ENCODE measurements at places on chromosomes 12 and 14. TPM values are rescaled to one million over a fixed set of nuclear protein-coding genes. Genes with fewer than 3 reads are reported as not detected.
A peak's percentile ranks its signal among the peaks of the same experiment; 100 is the strongest.

The TAS2R7 gene
- total RNA-seq = not detected

The G2E3 gene
- 11.3 TPM for total RNA-seq

The ADSS1 gene
- 102 TPM for total RNA-seq

The CCDC197 gene
- not detected for total RNA-seq

The HNF1A gene
- total RNA-seq = not detected

The DNAH10 gene
- total RNA-seq = 0.29 TPM

The TMEM52B gene
- not detected for total RNA-seq

The DDX24 gene
- 166 TPM for total RNA-seq

The NR4A1 gene
- total RNA-seq = 85.6 TPM

The NDRG2 gene
- 215 TPM for total RNA-seq

The DPPA3 gene
- total RNA-seq = not detected

The SLC17A8 gene
- total RNA-seq = not detected

The RNASE7 gene
- not detected for total RNA-seq

The RD3L gene
- total RNA-seq = 14.9 TPM

The NOVA1 gene
- total RNA-seq = 2.9 TPM

The EMP1 gene
- 304 TPM for total RNA-seq

The DDN gene
- 0.84 TPM for total RNA-seq

The SERPINA3 gene
- total RNA-seq = 284 TPM

The SALL2 gene
- total RNA-seq = 3.3 TPM

DNA sequence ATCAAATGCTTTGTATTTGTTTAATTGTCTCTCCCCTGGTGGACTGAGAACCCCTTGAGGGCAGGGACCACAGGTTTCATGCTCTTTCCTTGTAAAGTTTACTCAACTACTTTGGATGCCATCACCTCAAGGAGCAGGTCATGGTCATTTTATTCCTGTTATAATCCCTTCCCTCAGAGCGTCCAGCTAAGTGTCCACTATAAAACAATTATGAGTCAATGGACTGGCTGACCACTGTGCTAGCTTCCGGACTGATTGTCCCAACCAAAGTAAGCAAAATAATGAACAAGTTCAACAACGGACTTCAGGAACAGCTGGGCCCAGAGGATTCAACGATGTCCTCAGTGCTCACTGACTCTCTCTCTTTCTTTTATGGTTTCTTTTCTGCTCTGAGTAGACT lies 18.2 kb downstream of the AK7 start:
- no peak for DNase-seq

- no peak for DNase-seq
Measured at GRCh38 chr14:56900726-56901125, 90.4 kb upstream of the OTX2 start.

DNA sequence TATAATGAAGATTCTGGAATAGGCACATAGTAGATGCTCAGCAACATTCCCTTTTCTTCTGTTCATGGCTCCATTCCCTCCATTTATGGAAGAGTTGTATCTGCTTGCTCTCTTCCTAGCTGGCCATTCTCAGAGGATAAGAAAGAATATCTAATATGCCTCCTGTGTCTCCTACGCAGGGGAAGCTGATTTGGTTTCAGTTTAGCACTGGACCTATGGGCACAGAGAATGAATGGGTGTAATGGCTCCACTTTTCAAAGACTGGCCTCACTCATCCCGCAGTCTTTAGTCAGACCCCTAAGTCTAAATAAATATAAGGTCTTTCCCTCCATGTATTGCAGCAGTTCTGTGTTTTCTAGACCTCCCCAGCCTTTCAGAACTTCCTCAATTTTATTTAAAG lies 2.0 kb downstream of the PKP2 start:
- DNase-seq = no peak

DNA sequence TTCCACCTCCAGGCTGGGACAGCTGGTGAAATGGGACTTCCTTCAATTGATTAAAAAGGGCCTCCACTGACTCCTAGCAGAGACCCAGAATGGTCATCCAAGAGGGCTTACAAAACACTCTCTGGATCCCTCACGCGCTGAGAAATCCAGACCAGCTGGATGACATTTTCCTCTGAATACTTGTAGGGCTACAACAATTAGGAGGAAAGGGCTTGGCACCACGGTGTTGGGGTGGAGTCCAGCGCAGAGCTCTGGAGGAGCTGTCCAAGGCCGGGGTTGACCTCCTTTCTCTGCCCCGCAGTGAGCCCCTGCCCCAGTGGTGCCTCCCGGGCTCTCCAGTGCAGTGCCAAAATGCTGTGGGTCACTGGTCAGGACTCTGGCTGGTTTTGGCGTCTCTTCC lies 189.0 kb upstream of the CCND2 start:
- DNase-seq = no peak

DNA sequence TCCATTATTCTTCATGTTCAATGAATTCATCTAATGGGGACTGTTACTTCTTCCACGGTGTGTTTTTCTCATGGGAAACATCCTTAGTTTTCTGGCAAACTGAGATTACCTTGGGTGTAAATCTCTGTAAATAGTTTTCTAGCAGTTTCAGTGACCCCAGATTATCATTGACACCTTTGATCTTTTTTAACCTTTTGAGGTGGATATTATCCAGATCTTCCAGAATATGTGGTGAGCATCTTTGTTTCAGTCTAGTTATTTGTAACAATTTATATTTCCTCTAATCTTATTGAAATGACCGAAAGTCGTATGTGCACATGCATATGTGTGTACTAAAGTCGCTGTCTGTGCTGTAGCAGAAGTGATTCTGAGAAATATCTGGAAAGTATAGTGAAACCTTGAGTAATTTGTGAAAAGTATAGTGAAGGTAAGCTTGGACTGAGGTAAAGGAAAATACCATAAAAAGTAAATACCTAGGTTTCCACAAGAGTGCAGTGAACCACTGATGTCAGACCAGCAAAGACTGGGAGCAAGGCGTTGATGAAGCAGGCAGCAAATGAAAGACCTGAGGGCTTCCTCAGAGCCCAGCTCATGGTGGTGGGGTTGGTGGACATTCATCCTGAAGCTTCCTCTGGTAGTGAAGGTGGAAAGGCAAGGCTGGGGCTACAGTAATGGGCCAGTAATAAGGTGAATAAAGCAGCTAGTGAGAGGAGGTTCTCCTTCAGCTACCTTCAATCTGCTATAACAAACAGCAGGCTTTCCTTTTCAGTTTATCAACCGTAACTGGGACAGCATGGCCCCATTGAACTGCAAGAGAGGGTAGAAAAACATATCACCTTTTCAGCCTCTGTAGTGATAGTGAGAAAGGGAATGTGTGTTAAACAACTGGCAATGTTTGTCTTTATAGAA lies 480.2 kb upstream of the FBXO33 start:
- DNase-seq = no peak

- DNase-seq = no peak
Measured at GRCh38 chr12:22463306-22463705, 81.0 kb downstream of the C2CD5 start.

DNA sequence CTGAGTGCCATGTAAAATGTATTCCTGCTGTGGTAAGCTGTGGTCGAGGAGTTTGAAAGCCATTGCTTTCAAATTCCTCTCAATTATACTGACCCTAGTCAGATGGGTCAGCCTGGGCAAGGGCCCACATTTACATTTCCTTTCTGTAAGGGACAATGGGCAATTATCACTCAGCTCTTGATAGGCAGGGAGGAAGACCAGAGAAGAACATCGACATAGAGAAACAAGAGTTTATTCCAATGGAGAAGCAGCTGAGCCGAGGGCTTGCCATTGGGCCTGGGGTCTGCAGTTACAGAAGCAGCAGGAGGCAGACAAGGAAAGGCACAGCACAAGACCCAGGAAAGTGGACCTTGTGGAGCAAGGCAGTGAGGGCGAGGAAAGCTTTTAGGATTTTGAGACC lies 9.7 kb downstream of the NRIP2 start:
- DNase-seq = no peak

GRCh38 chr12:113860950-113861349 lies 105.2 kb downstream of the RBM19 start:
- no peak for DNase-seq

DNA sequence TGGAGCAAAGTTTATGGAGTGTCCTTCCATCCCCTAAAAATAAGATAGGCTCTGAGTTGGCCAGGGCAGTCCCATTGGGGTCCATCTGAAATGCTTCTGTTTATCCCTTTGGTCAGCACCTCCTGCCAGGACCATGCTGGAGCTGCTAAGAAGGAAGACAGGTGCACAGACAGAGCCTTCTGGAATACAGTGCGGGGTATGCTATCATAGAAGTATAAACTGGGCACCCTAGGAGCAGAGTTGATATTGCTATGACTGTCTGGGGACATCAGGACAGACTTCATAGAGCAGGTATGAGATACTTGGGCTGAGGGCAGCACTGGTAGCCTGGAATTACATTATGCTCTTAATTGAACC lies 170.4 kb upstream of the HIF1A start:
- no peak for DNase-seq

GRCh38 chr14:74400919-74401503 lies 25.0 kb downstream of the SYNDIG1L start:
- DNase-seq = no peak

- DNase-seq = no peak
Measured at GRCh38 chr14:64238049-64238448, 56.1 kb downstream of the ESR2 start.

GRCh38 chr12:104340177-104340576 lies 36.6 kb downstream of the EID3 start:
- no peak for DNase-seq

GRCh38 chr12:95694136-95694535 lies 96.4 kb downstream of the NTN4 start:
- DNase-seq = no peak

- no peak for DNase-seq
Measured at GRCh38 chr12:3313066-3313465, 177.9 kb upstream of the PRMT8 start.

DNA sequence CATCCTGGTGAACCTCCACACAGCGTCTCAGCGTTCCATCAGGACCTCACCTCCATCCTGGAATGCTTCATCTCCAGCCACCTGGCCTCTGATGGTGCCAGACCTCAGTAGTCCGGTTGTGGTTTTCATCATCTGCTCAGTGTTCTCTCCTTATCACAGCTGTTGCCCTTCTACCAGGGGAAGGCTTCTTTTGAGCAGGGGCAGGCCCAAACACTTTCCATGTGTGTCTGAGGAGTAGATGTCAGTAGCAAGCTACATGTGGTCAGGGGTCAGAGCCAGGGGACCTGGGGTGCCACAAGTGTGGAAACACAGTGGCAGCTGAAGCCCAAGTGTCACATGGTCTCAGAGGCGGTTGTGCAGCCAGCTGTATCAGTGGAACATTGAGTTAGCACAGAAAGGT lies 30.2 kb upstream of the FGD4 start:
- DNase-seq = no peak

GRCh38 chr14:53953002-53953827 lies 3.4 kb downstream of the BMP4 start:
- DNase-seq = peak; percentile 87

GRCh38 chr12:76220980-76221379 lies 127.2 kb downstream of the BBS10 start:
- no peak for DNase-seq

GRCh38 chr14:74980731-74981461 lies 21.8 kb upstream of the EIF2B2 start:
- DNase-seq = peak; percentile 61

DNA sequence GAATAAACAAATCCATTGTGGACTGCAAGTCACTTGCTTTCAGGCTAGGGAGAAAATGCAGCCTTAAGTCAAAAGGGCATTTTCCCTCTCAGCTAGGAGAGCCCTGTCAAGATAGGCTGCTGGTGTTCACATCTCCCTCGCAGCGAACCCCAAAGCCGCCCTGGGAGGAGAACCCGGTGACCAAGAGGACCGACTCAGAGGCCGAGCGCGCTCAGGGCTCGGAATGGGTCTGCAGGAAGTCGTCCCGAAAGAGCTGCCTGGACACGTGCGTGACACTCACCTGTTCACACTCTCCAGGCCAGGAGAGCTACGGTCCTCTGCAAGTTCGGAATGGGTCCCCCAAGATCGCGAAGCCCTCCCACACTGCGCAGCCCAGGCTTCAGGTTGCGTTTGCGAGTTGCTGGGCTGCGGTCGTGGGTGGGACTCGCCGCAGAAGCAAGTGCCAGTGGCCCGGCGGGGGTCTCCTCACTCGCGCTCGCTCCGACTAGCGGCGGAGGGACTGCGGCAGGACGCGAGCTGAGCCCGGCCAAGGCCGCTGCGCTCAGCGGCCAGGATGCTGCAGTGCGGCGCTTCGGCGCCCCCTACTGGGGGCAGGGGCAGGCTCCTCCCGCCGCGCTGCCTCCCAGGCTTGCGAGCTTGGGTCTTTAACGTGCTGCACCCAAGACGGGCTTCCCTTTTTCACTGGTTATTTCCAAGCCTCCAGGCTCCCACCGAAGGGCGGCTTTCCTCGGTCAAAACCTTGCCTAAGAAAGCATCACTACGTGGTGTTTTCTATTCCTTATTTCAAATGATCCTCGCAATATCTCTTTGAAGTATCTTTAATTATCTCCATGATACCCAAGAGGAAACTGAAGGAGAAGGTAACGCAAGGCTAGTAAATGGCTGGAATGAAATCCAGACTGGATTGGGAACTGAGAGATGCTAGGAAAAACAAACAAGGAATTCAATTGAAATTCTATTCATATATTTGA lies at the start of gene RERG:
Gene RERG (minus strand): TSS at position 503 of the 971 bp plus-strand sequence. CDS start 3,928 bp downstream, outside the sequence.
- DNase-seq = peak; percentile 85

DNA sequence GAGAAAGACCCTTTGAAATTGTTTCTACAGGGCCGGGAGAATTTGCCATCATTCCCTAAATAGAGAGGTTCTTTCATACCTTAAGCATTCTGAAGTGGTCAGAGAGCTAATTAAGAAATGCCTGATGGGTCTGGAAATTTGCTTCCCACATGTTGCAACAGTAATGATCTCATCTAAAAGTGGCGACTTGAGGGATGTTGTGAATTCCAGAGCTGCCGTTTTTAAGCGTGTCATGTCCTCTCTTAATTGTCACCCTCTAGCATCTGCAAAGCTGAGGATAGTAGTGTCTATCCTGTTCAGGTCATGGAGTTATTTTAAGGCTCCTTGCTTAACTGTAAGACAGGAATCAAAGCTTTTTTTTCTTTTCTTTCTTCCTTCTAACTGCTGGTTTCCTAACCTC lies 60.4 kb downstream of the FOS start:
- DNase-seq = no peak

DNA sequence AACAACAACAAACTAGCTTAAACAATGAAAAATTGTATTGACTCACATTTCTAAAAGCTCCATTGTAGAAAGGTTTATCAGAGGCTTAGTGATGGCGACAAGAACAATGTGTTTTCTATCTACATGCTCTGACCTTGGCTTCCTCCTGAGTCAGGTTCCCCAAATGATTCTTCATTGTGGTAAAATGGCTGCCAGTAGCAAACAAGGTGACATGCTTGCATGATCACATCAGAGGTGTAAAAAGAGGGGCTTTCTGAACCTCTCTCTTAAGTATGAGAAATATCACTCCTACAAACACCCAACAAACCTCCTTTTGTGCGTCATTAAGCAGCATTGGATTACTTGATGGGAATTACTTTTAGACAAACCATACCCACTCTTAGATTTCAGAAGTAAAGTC lies 252.4 kb upstream of the SYT1 start:
- DNase-seq = no peak

DNA sequence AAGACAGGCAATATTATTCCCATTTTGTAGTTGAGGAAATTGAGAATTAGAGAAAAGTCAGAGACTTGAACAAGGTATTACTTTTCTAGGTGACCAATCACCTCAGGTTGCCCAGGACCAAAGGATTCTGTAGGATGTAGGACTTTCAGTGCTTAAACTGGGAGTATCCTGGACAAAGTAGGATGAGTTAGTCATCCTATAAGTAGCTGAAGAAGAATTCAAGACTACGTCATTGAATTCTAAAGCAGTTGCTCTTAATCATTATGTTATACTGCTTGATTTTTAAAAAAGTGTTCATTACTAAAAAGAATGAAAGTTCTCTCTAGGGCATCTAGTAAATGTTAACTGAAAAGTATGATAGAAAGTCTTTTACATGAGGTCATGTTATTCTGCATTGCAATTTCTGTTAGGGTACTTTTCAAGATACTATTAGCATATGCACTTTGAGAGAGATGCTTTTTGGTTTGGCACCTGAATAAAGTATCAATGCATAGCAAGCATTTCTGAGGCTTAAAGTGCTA lies 101.7 kb downstream of the RTN1 start:
- DNase-seq = no peak

All from left cardiac atrium (tissue), 4 donors.